GM12878 (cell line): ENCODE measurements at places on chromosomes 12 and 14.

DNA sequence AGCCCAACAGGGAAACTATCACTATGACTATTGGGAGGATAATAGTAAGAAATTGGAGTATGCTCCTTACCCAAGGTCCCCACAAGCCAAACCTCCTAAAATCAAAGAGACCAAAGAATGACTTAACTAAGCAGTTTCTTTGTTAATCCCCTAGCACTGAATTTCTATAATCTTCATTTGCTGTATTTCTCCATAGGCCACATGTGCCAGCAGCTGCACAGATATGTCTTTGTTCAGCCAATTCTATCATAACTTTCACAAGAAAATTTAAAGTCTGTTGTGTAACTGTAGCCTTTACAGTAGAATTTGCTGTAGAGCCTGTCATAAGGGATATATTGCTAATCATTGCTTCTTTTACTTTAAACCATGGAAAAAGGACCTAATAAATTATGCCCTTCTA lies 104.0 kb downstream of the RIN3 start:
- no peaks in the 10 kb centered on the region for H3K36me3 ChIP-seq
- no peak overlapping the region for H3K27ac ChIP-seq
- no peaks in the 10 kb centered on the region for H3K27me3 ChIP-seq
- peaks cover 8% of the 10 kb centered on the region for H3K4me1 ChIP-seq

- no peak overlapping the region for H3K27ac ChIP-seq
- no peak overlapping the region for H3K4me3 ChIP-seq
- no peaks in the 10 kb centered on the region for H3K27me3 ChIP-seq
- H3K4me1 ChIP-seq = peaks cover 11% of the 10 kb centered on the region
Observed at GRCh38 chr12:51307655-51308593, 16.1 kb downstream of the BIN2 start.

- DNase-seq = no peak
- H3K27ac ChIP-seq = no peak overlapping the region
- no peaks in the 10 kb centered on the region for H3K4me1 ChIP-seq
- peaks cover 35% of the 10 kb centered on the region for H3K27me3 ChIP-seq
- no peak overlapping the region for H3K4me3 ChIP-seq
Observed at GRCh38 chr14:60641742-60642269, 7.5 kb downstream of the SIX1 start.

GRCh38 chr12:71442567-71442931 lies 3.0 kb downstream of the LGR5 start:
- H3K27me3 ChIP-seq = peaks cover 12% of the 10 kb centered on the region
- no peaks in the 10 kb centered on the region for H3K4me1 ChIP-seq
- DNase-seq = no peak
- no peak overlapping the region for H3K4me3 ChIP-seq
- H3K27ac ChIP-seq = no peak overlapping the region

- no peaks in the 10 kb centered on the region for H3K27me3 ChIP-seq
- no peak for DNase-seq
- H3K27ac ChIP-seq = no peak overlapping the region
- no peak overlapping the region for H3K4me3 ChIP-seq
- H3K4me1 ChIP-seq = peaks cover 26% of the 10 kb centered on the region
Observed at GRCh38 chr12:47272412-47273190, 192.8 kb upstream of the AMIGO2 start.

GRCh38 chr12:122437656-122438121 lies 15.2 kb upstream of the CLIP1 start:
- no peak overlapping the region for H3K4me3 ChIP-seq
- H3K4me1 ChIP-seq = no peaks in the 10 kb centered on the region
- H3K27ac ChIP-seq = no peak overlapping the region
- H3K27me3 ChIP-seq = no peaks in the 10 kb centered on the region
- H3K36me3 ChIP-seq = no peaks in the 10 kb centered on the region

- H3K27ac ChIP-seq = no peak overlapping the region
- H3K27me3 ChIP-seq = peaks cover 6% of the 10 kb centered on the region
- no peak for DNase-seq
- H3K36me3 ChIP-seq = no peaks in the 10 kb centered on the region
- H3K4me1 ChIP-seq = no peaks in the 10 kb centered on the region
Observed at GRCh38 chr12:52655720-52656124, 3.7 kb upstream of the KRT2 start.

DNA sequence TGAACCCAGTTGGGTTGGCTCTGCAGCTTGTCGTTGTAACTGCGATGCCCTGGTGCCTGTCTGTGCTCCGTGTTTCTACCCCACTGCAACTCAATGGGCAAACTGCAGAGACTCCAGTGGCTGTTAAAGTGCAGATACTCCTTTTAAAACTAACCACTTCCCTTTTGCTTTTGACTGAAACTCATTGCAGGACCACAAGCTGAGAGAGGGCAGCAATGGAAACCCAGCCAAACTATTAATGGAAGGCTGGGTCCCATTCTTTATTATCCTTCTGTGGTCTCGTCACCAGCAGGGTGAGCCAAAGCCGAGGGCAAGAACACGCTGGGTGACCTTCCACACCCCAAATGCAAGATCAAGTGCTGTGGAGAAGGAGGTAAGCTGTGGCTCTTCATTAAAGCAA lies 910.4 kb downstream of the VRK1 start:
- no peaks in the 10 kb centered on the region for H3K36me3 ChIP-seq
- H3K27ac ChIP-seq = no peak overlapping the region
- H3K4me1 ChIP-seq = peaks cover 7% of the 10 kb centered on the region

DNA sequence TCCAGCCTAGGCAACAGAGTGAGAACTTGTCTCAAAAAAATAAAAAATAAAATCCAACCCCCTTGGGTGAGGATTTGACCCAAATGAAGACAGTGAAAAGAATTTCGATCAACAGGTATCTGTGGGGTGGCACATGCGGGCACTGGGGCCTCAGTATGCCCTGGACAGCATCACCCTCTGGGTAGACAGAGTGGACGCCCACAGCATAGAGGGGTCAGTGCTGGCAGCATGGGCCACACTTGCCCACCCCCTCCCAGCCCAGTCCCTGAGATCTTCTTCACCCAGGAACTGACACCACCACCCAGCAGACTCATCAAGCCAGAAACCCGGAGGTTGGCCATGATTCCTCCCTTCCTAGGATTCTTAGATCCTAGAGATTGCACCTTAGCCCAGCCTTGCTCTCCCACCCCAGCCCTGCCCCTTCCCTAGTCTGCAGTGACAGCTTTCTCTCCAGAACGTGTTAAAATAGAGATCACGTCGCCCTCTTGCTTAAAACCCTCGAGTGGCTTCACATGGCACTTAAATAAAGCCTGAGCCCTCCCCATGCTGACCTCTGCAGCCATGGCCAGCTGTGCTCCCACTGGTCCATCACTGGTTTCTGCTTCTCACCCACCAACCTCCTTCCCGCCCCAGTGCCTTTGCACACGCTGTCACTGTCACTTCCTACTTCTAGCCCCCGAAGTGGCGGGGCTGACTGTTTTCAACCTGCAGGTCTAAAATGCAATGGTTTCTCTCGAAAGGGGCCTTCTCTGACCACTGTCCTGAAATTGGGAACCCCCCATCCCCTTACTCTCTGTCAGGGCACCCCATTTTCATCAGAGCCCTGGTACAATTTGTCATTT lies 26.2 kb upstream of the DYNC1H1 start:
- no peak overlapping the region for H3K4me3 ChIP-seq
- no peak for DNase-seq
- H3K4me1 ChIP-seq = no peaks in the 10 kb centered on the region
- H3K27me3 ChIP-seq = no peaks in the 10 kb centered on the region

GRCh38 chr14:72682188-72682587 lies 211.7 kb downstream of the DPF3 start:
- no peaks in the 10 kb centered on the region for H3K4me1 ChIP-seq
- DNase-seq = no peak
- H3K27me3 ChIP-seq = no peaks in the 10 kb centered on the region
- no peaks in the 10 kb centered on the region for H3K36me3 ChIP-seq
- no peak overlapping the region for H3K4me3 ChIP-seq

DNA sequence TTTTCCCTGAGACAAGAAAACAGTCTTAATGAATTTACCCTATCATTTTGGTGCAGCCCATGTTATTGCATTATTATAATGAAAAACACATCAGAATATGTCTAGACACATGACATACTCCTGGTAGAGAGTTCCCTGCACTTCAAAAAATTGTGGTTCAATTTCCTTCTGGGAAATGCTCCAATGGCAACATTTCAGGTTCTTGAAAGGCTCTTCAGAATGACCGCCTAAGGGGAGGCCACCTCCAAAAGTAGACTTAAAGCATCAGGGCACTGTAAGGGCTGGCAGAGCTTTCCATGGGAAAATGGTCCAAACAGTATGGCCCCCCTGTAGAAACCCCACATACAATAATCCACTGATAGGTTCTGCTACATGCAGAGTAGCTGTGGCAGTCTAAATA lies 110.7 kb downstream of the SLC25A21 start:
- H3K36me3 ChIP-seq = no peaks in the 10 kb centered on the region
- no peaks in the 10 kb centered on the region for H3K4me1 ChIP-seq
- H3K27me3 ChIP-seq = no peaks in the 10 kb centered on the region
- no peak for DNase-seq
- H3K4me3 ChIP-seq = no peak overlapping the region

GRCh38 chr12:62834406-62834805 lies 100.5 kb downstream of the PPM1H start:
- no peaks in the 10 kb centered on the region for H3K27me3 ChIP-seq
- H3K4me3 ChIP-seq = no peak overlapping the region
- no peak overlapping the region for H3K27ac ChIP-seq
- H3K36me3 ChIP-seq = no peaks in the 10 kb centered on the region
- DNase-seq = no peak
- no peaks in the 10 kb centered on the region for H3K4me1 ChIP-seq

DNA sequence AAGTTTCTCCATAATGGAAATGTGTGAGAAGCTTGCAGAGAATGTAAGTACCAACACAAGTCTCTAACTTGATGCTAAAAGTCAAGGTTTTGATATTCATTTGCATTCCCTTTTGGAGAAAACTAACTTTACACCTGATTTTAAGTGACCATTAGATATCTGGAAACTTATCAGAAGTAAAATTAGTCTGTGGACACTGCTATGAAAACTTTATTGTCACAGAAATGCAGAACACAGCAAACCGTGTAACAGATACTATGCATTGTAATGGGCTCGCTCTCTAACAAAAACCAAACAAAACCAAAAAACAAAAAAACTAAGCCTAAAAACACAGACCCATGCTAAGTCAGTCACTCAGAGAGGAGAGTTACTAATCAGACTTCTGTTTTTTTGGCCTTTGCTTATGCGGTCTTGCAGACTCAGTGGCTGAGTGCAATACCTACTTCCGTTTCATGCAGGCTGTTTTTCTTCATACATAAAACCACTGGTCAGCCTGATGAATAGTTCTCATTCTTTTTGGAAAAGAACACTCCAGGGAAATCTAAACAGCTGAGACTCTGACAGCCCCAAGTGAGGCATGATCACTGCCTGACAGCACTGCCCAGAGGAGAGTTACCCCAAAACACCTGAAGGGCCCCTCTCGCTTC lies 35.7 kb downstream of the NRDE2 start:
- H3K4me1 ChIP-seq = no peaks in the 10 kb centered on the region
- no peaks in the 10 kb centered on the region for H3K27me3 ChIP-seq
- peaks cover 8% of the 10 kb centered on the region for H3K36me3 ChIP-seq
- no peak overlapping the region for H3K4me3 ChIP-seq

DNA sequence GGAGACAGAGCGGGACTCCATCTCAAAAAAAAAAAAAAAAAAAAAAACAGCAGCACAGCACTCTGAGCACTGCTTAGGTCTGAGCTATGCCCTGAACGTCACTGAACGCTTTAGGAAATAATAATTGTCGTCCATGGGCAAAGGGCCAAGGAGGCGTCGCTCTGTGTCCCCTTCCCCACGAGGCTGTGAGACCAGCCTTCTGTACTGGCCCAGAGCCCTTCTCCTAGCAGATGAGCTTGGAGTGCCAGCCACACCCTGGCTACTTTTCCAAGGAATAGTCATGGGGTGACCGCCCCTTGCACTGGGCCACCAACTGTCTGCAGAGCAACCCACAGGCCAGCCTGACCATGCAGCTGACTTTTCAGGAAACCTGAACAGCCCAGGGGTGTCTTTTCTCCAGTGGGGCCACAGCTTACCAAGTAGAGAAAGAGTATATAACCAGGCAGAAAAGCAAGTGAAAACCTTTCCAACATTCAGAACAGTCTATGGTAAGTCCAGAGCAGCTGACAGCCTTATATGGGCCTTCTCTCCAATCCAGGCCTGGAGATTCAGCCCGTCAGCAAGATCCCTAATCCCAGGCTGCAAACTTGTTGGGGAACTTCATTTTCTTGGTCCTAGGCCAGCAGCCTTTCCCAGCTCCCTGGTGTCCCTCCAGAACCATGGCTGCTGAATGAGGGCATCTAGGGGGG lies 28.5 kb downstream of the CD9 start:
- H3K4me1 ChIP-seq = peaks cover 9% of the 10 kb centered on the region
- H3K27me3 ChIP-seq = no peaks in the 10 kb centered on the region

DNA sequence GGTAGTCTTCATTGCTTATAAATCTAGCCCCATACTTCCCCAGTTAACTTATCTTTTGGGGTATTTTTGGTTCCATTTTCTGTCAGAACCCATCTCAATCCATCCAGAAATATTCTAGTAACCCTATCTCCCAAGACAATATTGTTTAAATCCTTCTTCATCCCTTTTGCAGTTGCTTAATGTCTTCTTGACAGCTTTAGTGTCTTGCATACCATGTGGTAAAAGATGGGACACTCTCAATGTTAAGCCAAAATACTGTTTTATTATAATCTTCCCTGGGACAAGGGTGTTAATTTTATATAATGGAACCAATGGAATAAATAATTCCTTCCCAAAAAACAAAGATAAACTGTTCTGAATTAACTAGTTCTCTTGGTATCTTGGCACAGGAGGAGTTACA lies 450.2 kb downstream of the CCER1 start:
- no peaks in the 10 kb centered on the region for H3K36me3 ChIP-seq
- no peak for DNase-seq
- no peak overlapping the region for H3K27ac ChIP-seq
- no peaks in the 10 kb centered on the region for H3K27me3 ChIP-seq

DNA sequence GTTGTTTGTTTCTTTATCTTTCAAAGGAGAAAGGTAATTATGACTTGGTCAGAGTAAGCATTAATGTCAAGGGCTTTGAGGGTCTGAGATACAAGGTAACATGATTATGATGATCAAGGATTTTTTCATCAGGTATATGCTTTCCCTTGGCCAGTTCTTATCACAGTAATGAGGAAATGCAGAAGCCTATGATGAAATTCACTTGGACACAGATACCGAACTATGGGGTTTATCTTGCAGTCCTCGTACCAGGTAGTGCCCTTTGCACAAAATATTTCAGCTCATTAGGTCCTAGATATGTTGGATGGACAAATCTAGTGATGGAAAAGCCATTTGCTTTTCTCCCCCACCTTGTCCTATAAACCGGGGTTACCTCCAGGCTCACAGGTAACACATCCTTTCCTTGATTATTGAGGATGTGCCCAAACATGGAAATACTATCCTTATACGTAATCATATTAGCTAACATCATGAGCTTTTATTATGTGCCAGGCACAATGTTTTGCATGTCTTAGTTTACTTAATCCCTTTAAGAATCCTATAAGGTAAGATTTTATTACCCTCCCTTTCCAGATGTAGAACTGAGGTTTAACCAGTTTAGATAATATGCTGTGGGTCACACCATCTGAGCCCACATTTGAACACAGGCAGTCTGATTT lies 7.0 kb upstream of the RASSF3 start:
- H3K27me3 ChIP-seq = no peaks in the 10 kb centered on the region
- no peak overlapping the region for H3K27ac ChIP-seq
- no peak for DNase-seq
